ENCODE measurements at places on chromosomes 2 and 18. TPM values are rescaled to one million over a fixed set of nuclear protein-coding genes. Genes with fewer than 3 reads are reported as not detected.

DNA sequence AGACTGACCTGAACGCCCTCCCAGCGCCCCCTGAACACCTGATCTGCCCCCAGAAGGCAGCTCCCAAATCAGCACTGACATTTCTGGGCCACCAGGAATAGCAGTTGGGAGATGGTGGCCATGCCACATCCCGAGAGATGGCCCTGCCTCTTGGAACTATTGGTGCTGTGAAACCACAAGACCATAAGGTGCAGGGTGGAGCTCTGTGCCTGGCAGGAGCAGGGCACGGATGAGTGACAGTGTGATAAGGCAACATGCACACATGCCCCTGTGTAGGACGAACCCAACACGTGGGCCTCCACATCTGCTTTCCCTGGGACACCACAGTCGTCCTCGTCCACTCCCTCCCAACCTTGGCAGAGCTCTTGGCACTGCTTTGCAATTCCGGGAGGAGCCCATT, 26.9 kb downstream of the ANO7 start:
- H3K27ac ChIP-seq, result no peak overlapping the region
- peaks cover 13% of the 10 kb centered on the region for H3K27me3 ChIP-seq
- no peak overlapping the region for H3K4me3 ChIP-seq

- no peaks in the 10 kb centered on the region for H3K27me3 ChIP-seq
- DNase-seq, result peak; percentile 47
- no peaks in the 10 kb centered on the region for H3K4me1 ChIP-seq
These were observed 66.8 kb upstream of the DNER start for GRCh38 chr2:229780856-229781773.

DNA sequence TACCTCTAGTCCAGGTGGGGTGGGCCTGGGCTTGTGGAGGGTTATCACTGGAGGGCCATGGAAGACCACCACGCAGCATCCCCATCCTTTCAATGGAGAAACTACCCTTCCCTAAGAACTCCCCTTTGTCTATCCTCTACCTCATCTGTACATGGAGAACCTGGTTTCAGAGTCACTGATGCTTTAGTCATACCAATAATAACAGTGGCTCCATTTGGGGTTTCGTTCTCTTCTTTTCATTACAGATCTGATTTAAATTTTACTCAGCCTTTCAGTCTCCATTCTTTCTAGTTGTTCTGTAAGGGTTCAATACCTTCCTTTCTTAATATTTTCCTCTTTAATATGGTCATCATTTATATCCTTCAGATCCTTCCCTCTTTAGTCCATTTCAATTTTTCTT, 54.6 kb upstream of the ZFP36L2 start:
- H3K27me3 ChIP-seq, result no peaks in the 10 kb centered on the region
- H3K4me3 ChIP-seq, result no peak overlapping the region
- no peak overlapping the region for H3K27ac ChIP-seq
- no peaks in the 10 kb centered on the region for H3K36me3 ChIP-seq
- DNase-seq, result no peak

The AQP12A gene
- not detected for total RNA-seq

The DSC1 gene
- total RNA-seq, result not detected

The APOB gene
- under 0.01 TPM for total RNA-seq

The ALK gene
- total RNA-seq, result under 0.01 TPM

The SLC9A4 gene
- total RNA-seq, result not detected

GRCh38 chr18:57436191-57436964, 1.2 kb downstream of the ONECUT2 start:
- no peak overlapping the region for H3K4me3 ChIP-seq
- H3K4me1 ChIP-seq, result peaks cover 5% of the 10 kb centered on the region
- no peak overlapping the region for H3K27ac ChIP-seq
- no peak for DNase-seq
- H3K27me3 ChIP-seq, result peaks cover 81% of the 10 kb centered on the region

GRCh38 chr18:47970664-47971531, 40.4 kb upstream of the SMAD2 start:
- DNase-seq, result no peak
- no peaks in the 10 kb centered on the region for H3K4me1 ChIP-seq
- no peak overlapping the region for H3K27ac ChIP-seq
- H3K36me3 ChIP-seq, result no peaks in the 10 kb centered on the region
- no peak overlapping the region for H3K4me3 ChIP-seq
- no peaks in the 10 kb centered on the region for H3K27me3 ChIP-seq

GRCh38 chr2:16713011-16713423, 47.4 kb upstream of the CYRIA start:
- DNase-seq, result no peak
- no peak overlapping the region for H3K27ac ChIP-seq
- H3K27me3 ChIP-seq, result no peaks in the 10 kb centered on the region
- H3K4me1 ChIP-seq, result no peaks in the 10 kb centered on the region

The NR4A2 gene
- 0.17 TPM for total RNA-seq

DNA sequence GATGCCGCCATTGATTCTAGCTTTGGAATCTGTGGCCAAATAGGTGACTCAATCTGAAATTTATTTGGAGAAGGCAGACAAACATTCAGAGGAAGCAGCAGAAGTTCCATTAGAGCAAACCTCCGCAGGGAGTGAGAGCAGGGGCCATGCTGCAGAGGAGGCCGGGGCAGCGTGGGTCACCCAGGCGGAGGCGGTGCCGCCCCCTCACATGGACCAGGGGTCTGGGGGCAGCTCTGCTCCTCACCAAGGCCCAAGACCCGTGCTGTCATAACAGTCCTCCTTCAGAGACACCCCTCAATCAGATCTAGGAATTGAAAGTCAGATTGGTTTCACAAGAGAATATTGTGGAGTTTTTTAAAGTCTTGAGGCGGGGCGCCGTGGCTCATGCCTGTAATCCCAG, 92.4 kb downstream of the GBX2 start:
- no peak overlapping the region for H3K4me3 ChIP-seq
- DNase-seq, result peak; percentile 13

The DLX2 gene
- not detected for total RNA-seq

DNA sequence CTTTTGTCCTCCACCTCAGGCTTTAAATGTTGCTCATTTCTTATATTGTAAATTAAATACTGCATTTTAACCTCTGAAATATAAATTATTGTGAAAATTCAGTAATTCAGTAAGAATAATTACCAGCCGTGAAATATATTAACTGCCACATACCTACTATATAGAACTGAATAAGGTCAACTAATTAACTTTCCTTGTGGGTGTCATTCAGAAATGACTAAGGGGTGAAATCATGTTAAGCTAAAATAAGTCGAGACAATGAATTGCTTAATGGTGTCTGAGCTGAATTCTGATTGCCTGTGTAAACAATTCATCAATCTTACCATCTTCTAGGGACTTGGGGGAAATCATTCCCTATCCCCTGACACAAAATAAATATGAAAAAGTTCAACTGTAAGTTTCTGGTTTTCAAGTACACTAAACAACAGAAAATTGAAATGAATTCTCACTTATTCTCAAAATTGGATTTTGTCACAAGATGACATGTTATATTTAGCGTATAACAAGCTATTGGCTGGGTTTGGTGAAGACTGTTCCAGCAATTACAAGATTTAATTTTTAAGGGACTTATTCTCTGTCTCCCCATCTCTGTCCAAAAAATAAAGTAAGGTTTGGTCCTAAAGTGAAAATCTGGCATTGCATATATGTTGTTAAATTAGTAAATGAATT, 255.1 kb downstream of the METTL4 start:
- peak; percentile 42 for DNase-seq
- no peak overlapping the region for H3K27ac ChIP-seq
- no peak overlapping the region for H3K4me3 ChIP-seq
- H3K4me1 ChIP-seq, result no peaks in the 10 kb centered on the region

The COLEC12 gene
- 60.6 TPM for total RNA-seq

DNA sequence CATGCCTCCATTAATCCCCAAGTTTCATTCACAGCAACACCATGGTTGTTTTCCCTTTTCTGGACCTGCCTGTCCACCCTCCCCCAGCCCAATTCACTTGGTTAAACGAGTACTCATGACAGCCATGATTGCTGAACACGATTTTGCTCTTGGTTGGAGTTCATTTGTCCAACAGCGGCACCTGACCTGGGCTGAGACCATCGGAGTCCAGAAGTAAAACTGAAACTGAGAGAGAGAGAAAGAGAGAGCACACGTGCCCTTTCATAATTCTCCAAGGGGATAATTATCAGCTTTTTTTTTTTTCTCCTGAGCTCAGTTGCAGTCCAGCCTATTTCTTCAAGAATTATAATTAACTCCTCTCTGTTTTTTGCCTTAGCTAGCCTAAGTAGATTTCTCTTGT, 13.7 kb upstream of the KIF5C start:
- no peaks in the 10 kb centered on the region for H3K36me3 ChIP-seq
- no peaks in the 10 kb centered on the region for H3K4me1 ChIP-seq
- H3K27ac ChIP-seq, result no peak overlapping the region
- no peaks in the 10 kb centered on the region for H3K27me3 ChIP-seq
- DNase-seq, result no peak
- no peak overlapping the region for H3K4me3 ChIP-seq

DNA sequence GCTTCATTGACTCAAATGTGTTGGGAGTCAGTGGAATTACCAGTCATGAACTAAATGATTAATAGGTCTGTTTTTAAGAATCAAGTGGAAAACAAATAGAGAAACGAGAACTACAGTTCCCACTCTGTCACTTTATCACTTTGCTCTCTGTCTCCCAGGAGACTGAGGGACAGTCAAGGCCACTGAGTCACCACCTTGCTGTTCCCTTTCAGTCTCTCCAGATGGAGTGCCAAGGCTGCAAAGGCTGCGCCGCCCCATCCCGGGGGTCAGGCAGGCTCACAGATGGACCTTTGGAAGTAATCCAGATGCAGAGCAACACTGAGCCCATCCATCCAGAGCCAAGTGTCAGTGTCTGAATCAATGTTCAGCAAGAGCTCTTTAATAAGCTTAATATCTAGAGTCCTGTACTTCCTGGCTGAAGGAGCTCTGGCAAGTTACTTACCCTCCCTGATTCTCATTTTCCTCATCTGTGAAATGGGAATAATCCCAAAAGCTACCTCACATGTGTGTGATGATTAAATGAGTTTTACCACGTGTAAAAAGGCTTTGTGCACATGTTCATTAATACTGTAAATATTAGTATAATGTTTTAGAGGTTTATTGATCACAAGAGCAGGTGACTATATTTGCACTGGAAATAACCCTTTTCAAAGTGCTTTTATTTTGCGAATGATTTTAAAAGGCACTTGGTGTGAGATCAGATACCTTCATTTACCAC, 43.0 kb upstream of the EFEMP1 start:
- H3K36me3 ChIP-seq, result no peaks in the 10 kb centered on the region
- no peaks in the 10 kb centered on the region for H3K27me3 ChIP-seq
- H3K4me1 ChIP-seq, result no peaks in the 10 kb centered on the region
- DNase-seq, result peak; percentile 29
- no peak overlapping the region for H3K27ac ChIP-seq

The EFHD1 gene
- total RNA-seq, result not detected

DNA sequence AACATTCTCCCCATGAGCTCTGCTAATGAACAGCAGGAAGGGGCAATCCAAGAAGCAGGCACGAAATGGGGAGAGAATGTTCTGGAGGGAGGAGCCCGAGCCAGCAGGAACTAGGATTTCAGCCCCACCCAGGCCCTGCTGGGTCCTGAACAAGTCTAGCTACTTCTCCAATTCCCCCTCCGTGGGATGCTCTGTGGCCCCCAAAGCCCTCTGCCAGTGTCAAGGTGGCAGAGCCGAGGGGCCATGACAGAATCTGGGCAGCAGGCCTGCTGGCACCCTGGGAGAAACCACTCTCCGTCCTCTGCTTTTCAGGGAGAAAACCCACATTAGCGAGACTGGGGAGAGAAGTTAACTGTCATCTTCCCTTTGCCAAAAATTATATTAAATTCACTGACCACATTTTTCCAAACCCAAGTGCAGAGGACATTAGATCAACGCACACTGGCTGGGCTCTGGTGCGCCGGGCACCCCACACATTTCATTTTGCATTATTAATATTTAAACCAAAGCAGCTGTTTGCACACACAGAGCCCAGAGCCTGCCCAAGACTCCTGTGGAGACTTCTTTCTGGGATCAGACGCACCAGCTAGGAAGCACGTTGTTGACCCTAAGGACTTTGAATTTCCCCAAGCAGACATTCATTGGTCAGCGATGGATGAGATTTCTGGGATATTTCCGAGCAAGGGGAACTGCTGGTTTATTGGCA, 80.2 kb upstream of the PKDCC start:
- H3K27ac ChIP-seq, result no peak overlapping the region
- H3K4me1 ChIP-seq, result peaks cover 6% of the 10 kb centered on the region
- DNase-seq, result peak; percentile 47
- no peak overlapping the region for H3K4me3 ChIP-seq

The PMAIP1 gene
- total RNA-seq, result 29.8 TPM

The XDH gene
- under 0.01 TPM for total RNA-seq

The TRIM43 gene
- total RNA-seq, result not detected

- H3K36me3 ChIP-seq, result no peaks in the 10 kb centered on the region
- DNase-seq, result no peak
- no peaks in the 10 kb centered on the region for H3K27me3 ChIP-seq
These were observed 509.7 kb upstream of the MYT1L start for GRCh38 chr2:2840681-2841300.

GRCh38 chr2:192697880-192698279, 503.1 kb upstream of the TMEFF2 start:
- no peaks in the 10 kb centered on the region for H3K27me3 ChIP-seq
- H3K27ac ChIP-seq, result no peak overlapping the region
- H3K4me1 ChIP-seq, result no peaks in the 10 kb centered on the region
- H3K4me3 ChIP-seq, result no peak overlapping the region
- no peaks in the 10 kb centered on the region for H3K36me3 ChIP-seq
